ENCODE measurements at places on chromosomes 16 and 17. TPM values are rescaled to one million over a fixed set of nuclear protein-coding genes. Genes with fewer than 3 reads are reported as not detected.
A peak's percentile ranks its signal among the peaks of the same experiment; 100 is the strongest.

Gene SLC9A5
- total RNA-seq, result 8.5 TPM

- H3K4me3 ChIP-seq, result no peak overlapping the region
- DNase-seq, result no peak
- H3K36me3 ChIP-seq, result peaks cover 7% of the 10 kb centered on the region
- H3K4me1 ChIP-seq, result no peaks in the 10 kb centered on the region
- no peaks in the 10 kb centered on the region for H3K27me3 ChIP-seq
These were observed 29.3 kb downstream of the CEP295NL start for GRCh38 chr17:78873519-78874340.

DNA sequence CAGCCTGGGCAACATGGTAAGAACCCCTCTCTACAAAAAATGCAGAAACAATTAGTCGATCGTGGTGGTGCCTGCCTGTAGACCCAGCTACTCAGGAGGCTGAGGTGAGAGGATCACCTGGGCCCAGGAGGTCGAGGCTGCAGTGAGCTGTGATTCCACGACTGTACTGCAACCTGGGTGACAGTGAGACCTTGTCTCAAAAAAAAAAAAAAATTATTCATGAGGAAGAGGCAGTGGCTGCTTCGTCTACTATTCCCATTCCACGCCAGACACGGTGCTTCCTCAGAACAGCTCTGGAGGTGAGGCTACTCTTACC lies 52.2 kb upstream of the GSE1 start:
- DNase-seq, result no peak
- H3K27me3 ChIP-seq, result no peaks in the 10 kb centered on the region
- H3K4me1 ChIP-seq, result peaks cover 38% of the 10 kb centered on the region
- no peaks in the 10 kb centered on the region for H3K36me3 ChIP-seq

DNA sequence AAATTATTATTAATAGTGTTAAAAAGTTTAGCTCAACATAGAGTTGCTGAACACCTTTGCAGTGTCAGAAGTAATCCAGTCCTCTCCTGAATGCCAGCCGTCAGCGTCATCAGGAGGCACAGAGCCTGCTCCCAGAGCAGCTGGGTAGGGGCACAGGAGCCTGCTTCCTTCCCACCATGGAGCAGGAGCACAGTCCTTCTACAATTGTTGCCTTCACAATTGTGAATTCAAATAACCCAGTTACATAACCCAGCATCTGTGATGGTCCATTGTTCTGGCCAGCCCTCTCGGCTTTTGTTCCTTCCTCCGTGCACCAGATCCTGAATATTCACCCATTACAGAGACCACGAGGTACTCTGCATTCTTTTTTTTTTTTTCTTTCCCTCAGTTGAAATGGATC lies 393.9 kb upstream of the MAF start:
- H3K27me3 ChIP-seq, result no peaks in the 10 kb centered on the region
- H3K4me3 ChIP-seq, result no peak overlapping the region
- no peaks in the 10 kb centered on the region for H3K36me3 ChIP-seq
- no peak overlapping the region for H3K27ac ChIP-seq
- DNase-seq, result no peak

DNA sequence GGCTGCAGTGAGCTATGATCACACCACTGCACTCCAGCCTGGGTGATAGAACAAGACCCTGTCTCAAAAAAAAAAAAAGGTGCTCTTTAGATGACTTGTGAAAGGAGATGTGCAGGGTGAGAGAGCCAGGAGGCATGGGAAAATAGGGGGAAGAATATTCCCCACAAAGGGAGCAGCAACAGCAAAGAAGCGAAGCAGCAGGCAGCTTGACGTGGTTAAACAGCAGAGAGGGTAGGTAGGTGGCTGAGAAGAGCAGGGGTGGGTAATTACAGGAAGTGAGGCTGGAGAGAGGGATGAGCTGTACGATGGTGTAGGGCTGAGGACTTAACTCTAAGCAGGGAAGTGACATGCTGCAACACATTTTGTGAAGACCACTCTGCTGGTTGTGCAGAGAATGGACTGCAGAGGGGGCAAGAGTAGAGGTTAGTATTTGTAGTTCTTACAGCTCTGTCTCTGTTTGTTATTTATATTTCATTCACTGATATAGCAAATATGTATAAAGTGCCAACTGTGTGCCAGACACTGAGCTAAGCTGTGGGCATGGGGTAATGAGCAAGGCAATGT lies 1.6 kb downstream of the HEATR3 start:
- peak; percentile 46 for DNase-seq
- H3K36me3 ChIP-seq, result peaks cover 18% of the 10 kb centered on the region
- no peak overlapping the region for H3K4me3 ChIP-seq

GRCh38 chr16:68528233-68528632 lies 10.9 kb upstream of the ZFP90 start:
- H3K36me3 ChIP-seq, result no peaks in the 10 kb centered on the region
- peaks cover 3% of the 10 kb centered on the region for H3K4me1 ChIP-seq
- DNase-seq, result no peak
- peaks cover 15% of the 10 kb centered on the region for H3K27me3 ChIP-seq

- peaks cover 4% of the 10 kb centered on the region for H3K36me3 ChIP-seq
- H3K27me3 ChIP-seq, result no peaks in the 10 kb centered on the region
- H3K4me3 ChIP-seq, result no peak overlapping the region
- no peak overlapping the region for H3K27ac ChIP-seq
These were observed 79.7 kb upstream of the NOL11 start for GRCh38 chr17:67637901-67638641.

Data from H1 (cell line).